ENCODE measurements at places on chromosomes 3 and 15.

GRCh38 chr3:124125315-124125714 is 133.4 kb upstream of the ROPN1 start:
- no peaks in the 10 kb centered on the region for H3K27me3 ChIP-seq
- DNase-seq: no peak
- H3K4me1 ChIP-seq: no peaks in the 10 kb centered on the region
- no peak overlapping the region for H3K27ac ChIP-seq
- no peaks in the 10 kb centered on the region for H3K36me3 ChIP-seq

GRCh38 chr15:70427167-70428120 is 329.7 kb upstream of the TLE3 start:
- H3K4me1 ChIP-seq: peaks cover 9% of the 10 kb centered on the region
- H3K36me3 ChIP-seq: no peaks in the 10 kb centered on the region
- H3K27me3 ChIP-seq: no peaks in the 10 kb centered on the region

- no peak for DNase-seq
- H3K36me3 ChIP-seq: peaks cover 4% of the 10 kb centered on the region
- no peak overlapping the region for H3K27ac ChIP-seq
- H3K27me3 ChIP-seq: no peaks in the 10 kb centered on the region
- H3K4me1 ChIP-seq: no peaks in the 10 kb centered on the region
Observed at GRCh38 chr3:43718296-43718695, 27.6 kb downstream of the ABHD5 start.

DNA sequence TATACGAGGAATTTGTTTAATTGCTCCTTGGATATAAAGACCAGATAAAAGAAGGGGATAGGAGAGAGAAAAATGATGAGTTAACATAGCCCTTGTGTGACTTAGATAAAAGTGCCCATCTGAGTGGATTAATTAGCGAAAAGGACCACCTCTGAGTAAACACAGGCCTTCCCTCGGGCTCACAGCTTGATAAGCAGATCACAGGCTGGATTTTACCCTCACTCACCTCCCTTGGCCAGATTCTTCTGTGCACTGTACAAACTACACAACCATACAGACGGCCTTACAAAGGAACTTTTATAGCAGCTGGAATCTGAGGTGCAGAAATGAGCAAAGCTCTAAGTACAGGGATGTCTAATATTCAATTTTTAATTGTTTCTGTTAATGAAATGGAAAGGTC is 112.4 kb upstream of the STT3B start:
- H3K36me3 ChIP-seq: no peaks in the 10 kb centered on the region
- no peaks in the 10 kb centered on the region for H3K27me3 ChIP-seq
- H3K27ac ChIP-seq: no peak overlapping the region
- DNase-seq: no peak

DNA sequence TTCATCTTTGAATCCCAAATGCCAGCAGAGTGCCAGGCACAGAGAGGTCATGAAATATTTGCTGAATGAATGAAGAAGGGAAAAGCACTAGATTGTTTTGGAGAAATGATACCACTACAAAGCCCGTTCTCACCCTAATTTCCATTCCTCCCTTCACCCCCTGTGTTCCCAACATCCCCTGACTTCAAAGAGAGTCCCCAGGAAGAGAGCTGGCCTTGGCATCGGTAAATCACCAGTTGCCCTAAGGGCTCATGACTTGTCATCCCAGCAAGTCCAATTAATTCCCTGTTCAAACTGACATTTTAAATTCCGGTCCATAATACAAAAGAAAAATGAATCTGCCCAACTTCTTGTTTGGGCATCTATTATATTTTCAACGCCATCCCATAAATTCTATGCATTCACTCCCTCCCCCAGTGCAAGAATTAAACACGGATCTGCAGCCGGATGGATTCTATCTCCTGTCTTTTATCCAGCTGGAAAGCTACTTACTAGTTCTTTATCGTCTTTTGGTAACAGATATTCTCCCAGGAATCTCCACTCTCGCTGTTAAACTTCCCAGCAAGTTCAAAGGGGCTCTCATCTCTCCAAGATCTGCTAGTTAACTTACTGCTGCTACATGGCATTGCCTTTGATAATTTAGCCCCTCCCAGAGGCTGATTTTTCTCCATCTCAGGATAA is 63.9 kb upstream of the TSC22D2 start:
- H3K27ac ChIP-seq: no peak overlapping the region
- H3K27me3 ChIP-seq: no peaks in the 10 kb centered on the region
- DNase-seq: no peak
- H3K36me3 ChIP-seq: no peaks in the 10 kb centered on the region

DNA sequence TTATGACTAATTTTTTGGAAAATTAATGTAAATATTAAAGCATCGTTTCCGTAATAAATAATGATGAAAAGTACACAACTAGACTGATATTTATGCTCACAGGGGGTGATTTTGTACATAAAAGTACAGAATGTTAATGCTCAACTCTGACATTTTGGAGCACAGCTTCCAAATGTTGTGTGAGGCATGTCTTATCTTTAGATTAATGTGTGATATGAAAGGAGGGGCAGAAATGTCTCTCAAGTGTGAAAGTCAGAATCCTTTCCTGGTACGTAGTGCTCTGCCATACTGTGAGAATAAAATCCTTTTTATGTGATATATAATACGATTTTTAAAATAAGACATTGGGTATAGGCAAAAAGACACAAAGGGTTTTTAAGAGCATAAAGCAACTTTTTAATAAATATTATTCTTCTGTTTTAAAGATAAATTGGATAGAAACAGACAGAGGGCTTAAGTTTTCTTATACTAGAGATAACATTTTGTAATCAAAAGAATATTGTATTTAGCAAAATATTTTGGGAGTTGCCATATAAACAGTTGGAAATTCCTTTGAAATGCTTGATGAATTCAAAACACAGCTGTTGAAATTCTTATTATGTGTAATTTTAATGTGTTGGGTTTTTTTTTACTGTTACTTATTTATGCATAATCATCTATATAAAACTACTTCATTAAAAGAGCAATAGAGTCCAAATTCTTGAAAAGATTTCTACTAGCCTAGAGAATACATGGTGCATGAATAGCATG is 389.7 kb downstream of the RAP2B start:
- no peak for DNase-seq
- H3K4me3 ChIP-seq: no peak overlapping the region
- H3K27ac ChIP-seq: no peak overlapping the region
- H3K36me3 ChIP-seq: no peaks in the 10 kb centered on the region
- H3K27me3 ChIP-seq: no peaks in the 10 kb centered on the region

DNA sequence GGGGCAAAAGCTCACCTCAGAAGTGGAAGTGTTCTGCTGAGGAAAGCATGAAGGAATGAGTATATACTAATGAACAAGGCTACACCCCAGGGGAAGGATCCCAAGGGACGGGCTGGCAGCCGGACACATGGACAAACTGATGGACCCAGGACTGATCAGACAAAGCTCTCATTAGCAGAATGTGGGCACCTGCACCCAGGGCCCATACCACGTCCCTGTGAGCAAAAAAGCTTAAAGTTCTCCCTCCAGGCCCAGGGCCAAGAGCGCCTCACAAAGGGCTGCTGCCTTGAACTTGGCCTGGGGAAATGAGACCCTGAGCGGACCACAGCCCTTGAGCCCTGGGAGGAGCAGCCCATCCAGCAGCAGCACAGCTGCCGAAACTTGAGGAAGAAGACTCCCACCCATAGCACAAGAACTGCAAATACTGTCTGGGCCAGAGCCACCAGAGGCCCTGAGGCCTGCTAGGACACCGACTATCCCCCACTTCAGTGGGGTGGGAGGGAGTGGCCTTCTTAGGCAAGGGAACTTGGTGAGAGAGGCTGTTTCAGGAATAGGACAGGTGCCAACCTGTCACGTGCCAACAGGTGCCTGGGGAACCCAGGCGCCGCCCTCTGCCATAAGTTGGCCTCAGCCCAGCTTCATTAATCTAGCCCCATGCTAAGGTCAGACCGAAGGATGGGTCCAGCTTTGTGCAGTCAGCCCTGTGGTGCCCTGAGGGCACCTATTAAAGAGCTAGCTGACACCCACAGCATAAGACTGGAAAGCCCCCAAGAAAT is 2.3 kb upstream of the GMPPB start:
- H3K27me3 ChIP-seq: no peaks in the 10 kb centered on the region
- H3K36me3 ChIP-seq: peaks cover 29% of the 10 kb centered on the region
- no peak overlapping the region for H3K27ac ChIP-seq
- no peak for DNase-seq
- H3K4me1 ChIP-seq: peaks cover 28% of the 10 kb centered on the region

DNA sequence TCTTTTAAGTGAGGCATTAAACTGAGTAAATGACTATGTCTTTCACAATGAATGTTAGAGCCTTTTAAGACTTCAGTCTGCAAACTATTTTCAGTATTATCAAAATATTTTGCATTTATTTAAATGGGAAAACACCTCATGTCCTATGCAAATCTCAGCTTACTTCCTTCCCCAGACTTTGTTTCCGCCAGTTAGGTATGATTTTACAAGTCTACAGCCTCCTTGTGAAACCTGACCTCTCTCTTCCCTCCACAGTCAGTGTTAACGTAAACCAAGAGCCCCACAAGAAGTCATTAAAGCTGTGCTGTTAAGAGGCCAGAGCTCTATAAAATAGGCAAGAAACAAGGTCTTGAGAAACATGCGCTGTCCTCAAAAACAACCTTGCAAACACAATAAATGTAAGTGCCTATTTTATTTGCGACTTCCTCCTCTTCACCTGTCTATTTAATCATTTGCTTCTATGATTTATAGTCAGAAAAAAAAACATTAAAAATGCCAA is 48.3 kb downstream of the PRTG start:
- H3K4me1 ChIP-seq: no peaks in the 10 kb centered on the region
- H3K27ac ChIP-seq: no peak overlapping the region
- H3K27me3 ChIP-seq: no peaks in the 10 kb centered on the region
- H3K4me3 ChIP-seq: no peak overlapping the region
- no peak for DNase-seq

DNA sequence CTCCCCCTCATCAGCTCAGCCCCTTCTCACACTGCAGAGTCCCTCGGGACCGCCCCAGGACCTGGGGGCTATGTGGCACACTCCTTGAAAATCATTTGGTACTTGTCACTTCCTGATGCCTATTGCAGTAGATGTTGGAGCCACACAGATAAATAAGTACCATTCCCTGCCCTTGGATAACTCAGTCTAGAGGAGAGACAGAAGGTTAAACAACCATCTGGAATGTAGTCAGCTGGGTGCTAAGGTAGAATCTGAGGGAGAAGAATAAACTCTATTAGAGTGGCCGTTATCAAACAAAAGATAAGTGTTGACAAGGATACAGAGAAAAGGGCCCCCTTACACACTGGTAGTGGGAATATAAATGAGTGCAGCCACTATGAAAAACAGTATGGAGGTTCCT is 112.3 kb upstream of the NR2E3 start:
- H3K4me3 ChIP-seq: no peak overlapping the region
- DNase-seq: no peak
- no peaks in the 10 kb centered on the region for H3K4me1 ChIP-seq
- H3K36me3 ChIP-seq: no peaks in the 10 kb centered on the region
- H3K27me3 ChIP-seq: peaks cover 4% of the 10 kb centered on the region

- DNase-seq: no peak
- no peak overlapping the region for H3K27ac ChIP-seq
- H3K36me3 ChIP-seq: no peaks in the 10 kb centered on the region
Observed at GRCh38 chr15:101324524-101325177, 29.6 kb upstream of the SNRPA1 start.

GRCh38 chr15:59017449-59017848 is 30.0 kb downstream of the RNF111 start:
- peaks cover 3% of the 10 kb centered on the region for H3K36me3 ChIP-seq
- peak; percentile 65 for DNase-seq
- H3K27me3 ChIP-seq: no peaks in the 10 kb centered on the region
- H3K4me1 ChIP-seq: peaks cover 2% of the 10 kb centered on the region

DNA sequence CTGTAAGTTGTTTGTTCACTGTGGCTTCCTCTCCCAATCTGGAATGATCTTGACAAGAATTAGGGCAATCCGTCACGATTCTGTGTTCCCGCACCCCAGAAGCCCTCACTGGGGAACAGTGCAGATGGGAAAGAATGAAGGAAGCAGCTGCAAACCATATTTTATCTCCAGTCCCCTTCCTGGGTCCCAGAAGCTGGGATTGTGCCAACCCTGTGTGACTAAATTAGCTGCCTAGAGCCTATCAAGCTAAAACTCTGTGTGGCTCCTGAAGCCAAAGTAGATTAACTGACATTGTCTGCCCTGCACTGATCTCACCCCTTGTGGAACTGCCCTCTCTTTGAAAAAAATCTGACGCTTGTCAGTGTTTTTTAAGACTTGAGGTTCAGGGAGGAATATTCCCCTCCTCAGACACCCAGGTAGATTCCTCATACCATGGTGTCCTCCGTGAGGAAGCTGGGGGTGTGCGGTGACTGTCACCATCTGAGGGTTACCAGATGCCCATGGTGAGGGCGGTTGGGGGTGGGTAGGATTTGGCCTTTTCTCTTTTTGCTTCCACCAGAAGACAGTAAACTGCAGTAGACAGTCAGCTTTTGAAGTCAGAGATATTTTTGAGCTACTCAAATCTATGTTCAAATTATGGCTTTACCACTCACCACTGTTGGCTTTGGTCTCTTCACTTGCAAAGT is 358.3 kb upstream of the TPM1 start:
- no peaks in the 10 kb centered on the region for H3K4me1 ChIP-seq
- H3K4me3 ChIP-seq: no peak overlapping the region
- no peaks in the 10 kb centered on the region for H3K27me3 ChIP-seq

DNA sequence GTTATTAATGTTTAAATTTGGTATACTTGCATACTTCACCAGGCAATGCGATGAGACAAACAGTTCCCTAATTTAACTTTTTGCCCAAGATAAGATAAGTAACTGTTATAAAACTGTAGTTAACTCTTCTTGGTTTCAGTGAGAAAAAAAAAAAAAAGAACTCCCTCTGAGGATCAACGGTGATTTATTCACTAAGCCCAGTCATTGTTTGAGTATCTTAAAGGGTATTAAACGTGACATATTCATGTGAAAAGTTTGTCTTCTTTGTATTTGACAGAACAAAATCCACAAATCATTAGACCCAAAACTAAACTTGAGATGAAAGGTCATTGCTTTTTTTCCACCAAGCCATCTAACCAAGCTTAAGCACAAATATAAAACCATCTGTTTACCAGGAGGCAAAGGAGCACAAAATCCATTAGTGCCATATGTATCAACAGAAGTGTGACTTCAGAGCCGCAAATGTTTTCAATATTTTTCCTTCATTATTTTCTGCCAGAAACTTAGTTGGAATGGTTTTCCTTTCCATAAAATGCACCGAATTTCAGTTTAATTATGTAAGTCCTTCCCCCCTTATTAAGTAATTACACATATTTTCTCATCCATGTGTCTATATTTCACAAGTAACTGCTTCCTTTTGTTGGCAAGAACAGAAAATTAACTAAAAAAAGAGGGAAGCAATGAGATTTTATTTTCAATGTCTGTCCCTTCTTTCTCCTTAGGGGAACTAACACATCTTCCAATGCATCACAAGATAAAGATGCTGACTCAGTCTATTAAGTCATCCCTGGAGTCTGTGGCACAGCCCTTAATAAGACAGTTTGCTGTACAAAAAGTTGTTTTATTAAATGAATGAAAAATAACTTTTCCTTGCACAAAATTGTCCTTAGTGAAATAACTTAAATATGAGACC is 92.2 kb upstream of the RAP2B start:
- no peak overlapping the region for H3K27ac ChIP-seq
- no peaks in the 10 kb centered on the region for H3K36me3 ChIP-seq
- DNase-seq: peak; percentile 6

GRCh38 chr15:92681141-92681631 is 25.6 kb upstream of the FAM174B start:
- H3K27me3 ChIP-seq: no peaks in the 10 kb centered on the region
- no peak overlapping the region for H3K27ac ChIP-seq
- no peaks in the 10 kb centered on the region for H3K4me1 ChIP-seq
- peak; percentile 8 for DNase-seq
- H3K36me3 ChIP-seq: no peaks in the 10 kb centered on the region
- H3K4me3 ChIP-seq: no peak overlapping the region

GRCh38 chr15:33963831-33964664 is 4.2 kb upstream of the CHRM5 start:
- no peaks in the 10 kb centered on the region for H3K27me3 ChIP-seq
- no peaks in the 10 kb centered on the region for H3K36me3 ChIP-seq
- H3K4me3 ChIP-seq: no peak overlapping the region
- H3K4me1 ChIP-seq: no peaks in the 10 kb centered on the region
- no peak overlapping the region for H3K27ac ChIP-seq
- DNase-seq: peak; percentile 40

Measured in common myeloid progenitor, CD34-positive (primary cell).